ENCODE measurements at places on chromosomes 7 and 10.

DNA sequence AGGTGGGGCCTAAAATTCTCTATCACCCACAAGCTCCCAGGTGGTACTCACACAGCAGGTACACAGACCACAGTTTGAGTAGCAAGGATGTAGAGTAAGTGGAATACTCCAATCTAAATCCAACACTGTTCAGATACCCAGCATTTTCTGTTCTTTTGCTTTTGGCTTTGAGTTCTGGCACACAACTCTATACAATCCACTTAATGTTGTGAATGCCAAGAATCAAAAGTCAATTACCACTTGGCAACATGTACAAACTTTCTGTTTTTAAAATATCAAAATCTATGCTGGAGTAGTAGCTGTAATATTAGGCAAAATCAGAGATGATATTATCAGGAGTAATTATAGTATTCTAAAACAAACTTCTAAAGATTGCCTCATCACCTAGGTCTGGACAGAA lies 133.4 kb upstream of the LRRTM3 start:
- no peak for DNase-seq

- no peak for DNase-seq
Observed at GRCh38 chr7:150356265-150356897, 12.2 kb upstream of the REPIN1 start.

DNA sequence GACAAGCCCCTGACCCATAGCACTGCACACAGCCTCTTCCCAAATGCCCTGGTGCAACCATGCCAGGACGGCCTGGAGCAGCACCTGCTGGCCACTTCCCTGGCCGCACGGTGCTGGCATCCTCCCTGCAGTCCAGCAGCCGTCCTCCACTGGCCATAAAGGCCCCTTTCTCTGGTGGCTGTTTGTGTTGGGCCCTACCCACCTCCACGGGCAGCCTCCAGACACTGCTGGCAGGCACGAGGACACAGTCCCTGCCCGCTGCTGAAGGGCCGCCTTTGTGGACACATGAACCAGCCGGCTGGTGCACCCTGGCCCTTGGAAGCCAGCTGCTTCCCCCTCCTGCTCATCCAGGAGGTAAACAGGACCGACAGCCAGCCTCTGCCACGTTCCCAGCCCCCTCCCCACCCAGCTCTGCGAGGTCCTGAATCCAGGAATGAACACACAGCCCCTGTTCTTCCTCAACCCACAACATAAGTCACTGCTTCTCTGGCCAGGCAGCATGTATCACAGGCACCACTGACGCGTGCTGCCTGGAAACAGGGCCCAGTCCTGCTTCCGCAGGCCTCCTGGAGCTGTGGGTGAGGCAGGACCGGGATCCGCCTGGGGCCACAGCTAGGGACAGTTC lies 43.8 kb downstream of the SPOCK2 start:
- DNase-seq, result no peak

- peak; percentile 21 for DNase-seq
Observed at GRCh38 chr7:36011588-36011965, 141.5 kb upstream of the EEPD1 start.

DNA sequence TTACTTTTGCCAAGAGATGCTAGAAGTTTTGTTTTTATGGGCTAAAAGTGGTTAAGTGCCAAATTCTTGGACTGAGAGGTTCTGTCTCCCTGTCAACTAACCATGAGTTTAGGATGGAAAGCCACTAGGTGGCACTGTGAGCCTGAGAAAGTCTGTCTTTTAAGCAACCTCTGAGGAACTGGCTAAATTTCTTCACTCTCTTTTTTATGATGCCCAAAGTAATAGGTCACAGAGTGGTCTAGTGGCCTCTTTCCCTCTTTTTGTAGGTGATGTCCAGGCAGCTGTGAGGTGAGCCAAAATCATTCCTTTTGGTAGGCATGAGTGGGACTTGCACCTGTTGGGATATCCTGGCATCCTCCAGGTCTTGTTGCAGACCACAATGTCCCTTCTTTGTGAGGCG lies 56.8 kb downstream of the SND1 start:
- DNase-seq, result peak; percentile 72

DNA sequence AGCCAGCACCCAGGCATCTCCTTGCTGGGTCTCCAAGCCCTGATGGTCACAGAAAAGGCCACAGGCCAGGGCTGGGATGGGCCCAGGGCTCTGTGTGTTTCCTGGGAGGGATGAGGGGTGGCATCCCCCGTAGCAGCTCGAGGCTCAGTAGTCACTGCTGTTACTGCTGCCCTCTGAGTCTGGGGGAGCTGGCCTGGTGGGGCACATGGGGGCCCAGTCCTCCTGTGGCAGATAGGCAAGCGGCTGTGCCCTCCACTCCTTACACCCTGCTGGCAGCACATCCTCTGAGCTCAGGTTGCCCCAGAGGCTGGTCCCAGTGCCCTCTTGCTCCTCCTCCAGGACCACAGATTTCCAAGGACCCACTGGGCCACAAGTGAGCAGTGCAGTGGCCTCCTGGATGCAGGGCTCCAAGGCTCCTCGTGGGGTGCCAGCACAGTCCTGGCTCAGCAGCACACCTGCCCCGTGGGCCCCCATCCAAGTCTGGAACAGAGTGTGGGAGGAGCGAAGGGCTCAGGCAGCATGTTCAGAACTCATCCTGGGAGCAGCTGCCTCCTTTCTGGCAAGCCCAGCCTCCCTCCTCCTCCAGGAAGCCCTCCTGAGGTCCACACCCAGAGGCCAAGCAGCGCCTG lies 31.5 kb upstream of the TUBB8 start:
- no peak for DNase-seq

DNA sequence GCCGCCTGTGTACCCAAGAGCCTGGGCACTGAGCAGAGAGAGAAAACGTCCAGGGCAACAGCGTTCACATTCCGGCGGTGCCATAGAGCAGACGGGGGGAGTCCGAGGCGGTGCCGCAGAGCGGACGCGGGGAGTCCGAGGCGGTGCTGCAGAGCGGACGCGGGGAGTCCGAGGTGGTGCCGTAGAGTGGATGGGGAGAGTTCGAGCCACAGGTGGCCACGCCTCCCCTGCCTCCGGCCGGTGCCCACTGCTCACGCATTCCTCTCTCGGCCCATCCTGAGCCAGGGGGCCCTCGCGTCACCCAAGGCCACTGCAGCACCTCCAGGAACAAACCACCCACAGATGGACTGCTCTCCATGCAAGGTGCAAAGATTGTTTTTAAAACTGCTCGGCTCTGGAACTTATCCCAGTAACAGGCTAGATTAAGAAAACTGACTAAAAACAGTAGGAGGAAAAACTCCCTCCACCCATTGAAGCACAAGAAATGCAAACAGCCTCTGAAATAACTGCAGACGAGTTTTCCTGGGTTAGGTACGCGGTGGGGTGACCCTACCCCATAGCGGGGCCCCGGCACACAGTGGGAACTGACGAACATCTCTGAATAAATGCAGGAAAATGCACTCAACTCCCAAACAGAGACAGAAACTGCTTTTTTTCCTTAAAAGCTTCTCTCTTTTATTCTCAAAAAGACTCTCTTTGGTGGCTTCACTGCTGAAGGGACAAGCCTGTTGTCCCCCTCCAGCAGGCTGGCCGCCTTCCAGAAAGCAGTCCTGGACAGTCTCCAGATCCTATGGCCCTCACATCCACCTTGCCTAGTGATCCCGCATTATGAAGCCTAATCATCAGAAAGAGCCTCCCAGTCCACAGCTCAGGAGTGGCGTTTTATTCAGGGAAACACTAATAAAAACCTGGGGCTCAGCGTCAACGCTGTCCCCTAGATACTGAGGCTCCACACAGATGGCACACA lies 55.9 kb downstream of the DIP2C start:
- no peak for DNase-seq

- no peak for DNase-seq
Observed at GRCh38 chr7:27032839-27033238, 63.0 kb downstream of the HOXA1 start.

DNA sequence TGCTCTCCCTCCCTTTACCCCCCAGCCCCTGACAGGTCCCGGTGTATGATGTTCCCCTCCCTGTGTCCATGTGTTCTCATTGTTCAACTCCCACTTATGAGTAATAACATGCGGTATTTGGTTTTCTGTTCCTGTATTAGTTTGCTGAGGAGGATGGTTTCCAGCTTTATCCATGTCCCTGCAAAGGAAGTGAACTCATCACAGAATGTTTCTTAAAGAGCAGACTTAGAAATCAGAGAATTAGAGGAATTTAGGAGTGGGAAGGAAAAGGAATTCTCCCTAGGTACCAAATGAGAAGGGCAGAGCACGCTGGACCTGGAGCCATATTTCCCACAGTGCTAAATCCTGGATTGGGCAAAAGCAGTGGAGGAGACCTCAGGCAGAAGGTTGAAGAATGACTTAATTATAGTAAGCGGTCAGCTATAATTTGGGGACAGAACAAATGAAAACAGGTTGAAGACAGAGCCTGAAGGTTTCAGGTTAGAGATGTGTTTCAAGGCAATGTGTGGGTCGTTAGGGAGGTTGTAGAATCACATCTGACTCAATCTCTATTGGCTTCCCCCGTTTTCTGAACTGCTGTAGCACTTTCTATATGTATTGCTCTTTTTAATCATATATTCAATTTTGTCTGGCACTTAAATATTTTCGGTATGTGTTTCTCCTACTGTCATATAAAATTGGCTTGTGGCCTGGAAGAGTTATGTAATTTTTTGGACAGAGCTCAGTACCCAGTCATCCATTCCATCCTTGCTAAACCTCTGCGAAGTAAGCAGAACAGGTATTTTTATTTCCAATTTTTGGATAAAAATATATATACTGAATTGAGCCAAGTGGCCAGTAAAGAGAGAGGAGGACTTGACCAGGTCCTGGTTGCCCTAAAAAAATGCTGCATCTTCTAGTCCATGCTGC lies 210.5 kb upstream of the KLF6 start:
- no peak for DNase-seq

DNA sequence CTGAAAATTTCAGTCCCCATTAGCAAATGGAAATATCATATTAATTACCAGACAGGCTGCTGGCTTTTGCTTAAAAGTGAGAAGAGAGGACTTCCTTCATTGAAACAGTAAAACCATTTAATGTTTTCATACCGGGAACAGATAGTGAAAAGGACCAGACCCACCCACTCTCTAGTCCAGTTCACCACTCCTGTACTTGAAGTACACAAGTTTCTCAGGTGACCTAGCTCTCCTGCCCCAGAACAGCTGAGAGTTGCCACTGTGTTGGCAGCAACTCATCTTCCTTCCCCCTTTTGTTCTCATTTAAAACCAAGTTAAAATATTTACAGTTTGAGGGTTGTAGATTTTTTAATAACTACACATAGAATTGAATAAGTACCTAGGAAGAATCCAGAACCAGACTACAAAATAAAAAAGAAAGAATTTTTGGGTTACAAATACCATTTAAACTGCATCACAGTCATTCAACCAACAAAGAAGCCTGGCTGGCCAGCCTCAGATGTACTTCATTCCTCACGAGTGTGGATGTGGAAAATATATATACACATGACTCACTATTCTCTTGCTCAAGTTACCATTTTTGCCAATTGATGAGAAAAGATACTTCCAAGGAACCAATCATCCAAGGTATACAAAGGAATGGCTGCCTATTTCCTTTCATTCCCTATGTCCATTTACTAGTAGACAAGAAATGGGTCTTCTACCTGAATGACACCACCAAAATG lies 68.1 kb downstream of the VPS41 start:
- no peak for DNase-seq

GRCh38 chr10:114401195-114401791 lies 3.0 kb downstream of the AFAP1L2 start:
- no peak for DNase-seq

DNA sequence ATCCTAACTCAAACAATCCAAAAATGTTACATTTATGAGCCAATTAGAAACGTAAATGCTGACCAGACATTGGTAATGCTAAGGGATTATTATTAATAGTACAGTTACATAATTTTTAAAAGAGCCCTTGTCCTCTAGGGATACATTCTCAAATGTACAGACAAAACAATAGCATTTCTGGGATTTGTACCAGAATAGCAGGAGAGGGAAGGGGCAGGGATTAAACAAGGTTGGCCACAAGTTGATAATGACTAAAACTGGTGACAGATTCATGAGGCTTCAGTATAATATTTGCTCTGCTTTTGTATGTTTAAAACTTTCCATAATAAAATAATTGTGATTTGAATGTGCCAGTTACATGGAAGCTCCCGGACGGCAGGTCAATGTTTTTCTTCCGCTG lies 27.0 kb downstream of the HSPA12A start:
- no peak for DNase-seq

- DNase-seq, result no peak
Observed at GRCh38 chr7:80856769-80857168, 62.1 kb downstream of the SEMA3C start.

- DNase-seq, result no peak
Observed at GRCh38 chr10:23445591-23445990, 6.7 kb downstream of the OTUD1 start.

DNA sequence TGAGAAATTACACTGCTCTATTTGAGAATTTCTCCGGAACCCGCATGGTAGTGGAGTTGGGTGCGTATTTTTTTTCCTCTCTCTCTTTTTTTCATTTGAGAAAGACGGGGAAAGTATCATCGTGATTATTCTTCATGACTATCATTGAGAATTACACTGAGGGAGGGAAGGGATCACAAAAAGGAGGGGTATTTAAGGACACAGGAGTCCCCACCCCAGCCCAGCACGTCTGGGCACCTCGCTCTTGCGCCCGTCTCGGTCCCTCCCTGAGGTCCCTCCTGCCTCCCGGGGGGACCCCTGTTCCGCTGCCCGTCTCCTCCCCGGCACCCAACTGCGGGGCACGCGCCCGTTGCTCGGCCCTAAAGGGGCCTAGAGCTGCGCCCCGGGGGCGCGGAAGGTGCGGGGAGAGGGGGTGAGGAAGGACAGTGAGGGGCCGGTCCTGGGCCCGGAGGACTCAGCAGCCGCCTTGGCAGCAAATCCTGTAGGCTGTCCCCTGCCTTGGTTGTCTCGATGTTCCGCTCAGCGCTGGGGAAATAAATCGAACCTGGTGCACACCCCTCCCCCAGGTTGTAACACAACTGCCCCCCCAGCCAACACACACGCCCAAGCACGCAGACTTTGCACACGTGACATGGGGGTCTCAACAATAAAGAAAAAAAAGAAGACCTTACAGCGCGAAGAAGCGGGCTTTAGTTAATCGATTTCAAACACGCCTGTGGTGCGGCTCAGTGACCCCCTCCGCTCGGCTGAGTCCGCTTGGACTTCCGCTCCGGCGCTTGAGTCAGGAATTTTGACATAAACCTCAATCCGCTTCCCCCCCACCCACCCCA lies 18.6 kb upstream of the GATA3 start:
- DNase-seq, result no peak

All from smooth muscle cell of the brain vasculature (primary cell).